ENCODE measurements at places on chromosomes 7 and 10. TPM values are rescaled to one million over a fixed set of nuclear protein-coding genes. Genes with fewer than 3 reads are reported as not detected.

NT5C3A gene
- total RNA-seq, result 37.5 TPM

RAB19 gene
- not detected for total RNA-seq

CXCL12 gene
- total RNA-seq, result 19.4 TPM

CEP55 gene
- total RNA-seq, result 0.41 TPM

CNPY1 gene
- not detected for total RNA-seq

ANKRD22 gene
- total RNA-seq, result not detected

ATOH7 gene
- not detected for total RNA-seq

CUZD1 gene
- total RNA-seq, result not detected

CYP2C8 gene
- total RNA-seq, result 0.78 TPM

BET1 gene
- 11.0 TPM for total RNA-seq

SUN3 gene
- not detected for total RNA-seq

PDGFA gene
- total RNA-seq, result 25.4 TPM

CAMK1D gene
- total RNA-seq, result 0.55 TPM

IQUB gene
- not detected for total RNA-seq

SPDYE16 gene
- total RNA-seq, result not detected

PNLIPRP2 gene
- total RNA-seq, result not detected

AKR1C4 gene
- total RNA-seq, result not detected

SPDYE5 gene
- total RNA-seq, result not detected

NPY4R gene
- total RNA-seq, result not detected

FGFR2 gene
- 0.31 TPM for total RNA-seq

BMPER gene
- total RNA-seq, result 7.2 TPM

FKBP6 gene
- not detected for total RNA-seq

PITX3 gene
- 4.2 TPM for total RNA-seq

ITGB8 gene
- 0.31 TPM for total RNA-seq

PNLIPRP1 gene
- total RNA-seq, result not detected

GALNT17 gene
- total RNA-seq, result 12.1 TPM

PDZD7 gene
- not detected for total RNA-seq

ANKRD30A gene
- not detected for total RNA-seq

CTAGE15 gene
- not detected for total RNA-seq

NUTM2D gene
- 1.3 TPM for total RNA-seq

IL15RA gene
- 15.8 TPM for total RNA-seq

DENND2A gene
- 2.0 TPM for total RNA-seq

ZNF365 gene
- total RNA-seq, result not detected

GLCCI1 gene
- 3.3 TPM for total RNA-seq

AKR1C3 gene
- total RNA-seq, result 157 TPM

CDH23 gene
- total RNA-seq, result 0.87 TPM

SNX10 gene
- total RNA-seq, result 1.3 TPM

AFAP1L2 gene
- total RNA-seq, result 2.3 TPM

NEUROD6 gene
- not detected for total RNA-seq

GPNMB gene
- 14.7 TPM for total RNA-seq
